ENCODE measurements at places on chromosomes 2 and 18. TPM values are rescaled to one million over a fixed set of nuclear protein-coding genes. Genes with fewer than 3 reads are reported as not detected.

GRCh38 chr2:201839727-201840126 lies 33.4 kb downstream of the CDK15 start:
- no peak for DNase-seq

The SERPINB12 gene
- total RNA-seq, result not detected

The PPM1B gene
- 59.8 TPM for total RNA-seq

DNA sequence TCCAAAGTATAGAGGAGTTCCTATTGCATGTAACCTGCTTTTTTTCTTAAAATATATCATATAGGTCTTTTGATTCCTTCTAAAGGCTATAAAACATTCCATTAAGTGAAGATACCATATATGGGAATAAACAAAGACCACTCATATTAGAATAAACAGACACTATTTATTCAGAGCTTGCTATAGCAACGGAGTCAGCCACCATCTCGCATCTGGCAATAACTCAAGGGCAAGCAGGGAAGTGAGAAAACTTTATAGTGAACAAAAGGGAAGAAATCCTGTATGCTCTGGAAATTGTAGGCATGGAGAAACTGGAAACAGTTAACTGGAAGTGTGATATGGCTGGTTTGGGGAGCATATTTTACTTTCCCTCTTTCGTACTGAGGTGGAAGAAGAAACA lies 301.9 kb downstream of the PTH2R start:
- DNase-seq, result no peak
